ENCODE measurements at places on chromosomes 1 and 21. TPM values are rescaled to one million over a fixed set of nuclear protein-coding genes. Genes with fewer than 3 reads are reported as not detected.

GSTM3 gene
- 38.7 TPM for total RNA-seq

ZSCAN20 gene
- 7.5 TPM for total RNA-seq

CAPN2 gene
- 275 TPM for total RNA-seq

AQP10 gene
- total RNA-seq = under 0.01 TPM

RGSL1 gene
- not detected for total RNA-seq

CEPT1 gene
- total RNA-seq = 61.4 TPM

RHBDL2 gene
- total RNA-seq = not detected

SAMD13 gene
- 3.6 TPM for total RNA-seq

GNAI3 gene
- 19.2 TPM for total RNA-seq

FCRL2 gene
- total RNA-seq = not detected
